Stimulated activated CD8-positive, alpha-beta memory T cell treated with anti-CD3 and anti-CD28 coated beads, Interleukin-7, amount 100 ng/mL, for 1 hour (primary cell): ENCODE measurements at places on chromosomes 12 and 14.

GRCh38 chr14:75107186-75107585, 19.7 kb downstream of the NEK9 start:
- DNase-seq = no peak

DNA sequence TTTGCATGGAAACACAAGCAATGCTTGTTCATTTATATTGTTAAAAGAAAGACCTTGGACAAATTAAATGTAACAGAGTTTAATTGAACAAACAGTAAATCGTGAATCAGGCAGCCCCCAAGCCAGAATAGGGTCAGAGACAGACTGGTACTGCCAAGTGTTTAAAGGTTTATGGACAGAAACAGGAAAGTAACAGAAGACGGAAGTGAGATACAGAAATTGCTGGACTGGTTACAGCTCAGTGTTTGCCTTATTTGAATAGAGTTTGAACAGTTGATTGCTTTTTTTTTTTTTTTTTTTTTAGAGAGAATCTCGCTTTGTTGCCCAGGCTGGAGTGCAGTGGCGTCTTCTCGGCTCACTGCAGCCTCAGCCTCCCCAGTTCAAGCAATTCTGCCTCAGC, 50.3 kb downstream of the DAO start:
- no peak for DNase-seq

DNA sequence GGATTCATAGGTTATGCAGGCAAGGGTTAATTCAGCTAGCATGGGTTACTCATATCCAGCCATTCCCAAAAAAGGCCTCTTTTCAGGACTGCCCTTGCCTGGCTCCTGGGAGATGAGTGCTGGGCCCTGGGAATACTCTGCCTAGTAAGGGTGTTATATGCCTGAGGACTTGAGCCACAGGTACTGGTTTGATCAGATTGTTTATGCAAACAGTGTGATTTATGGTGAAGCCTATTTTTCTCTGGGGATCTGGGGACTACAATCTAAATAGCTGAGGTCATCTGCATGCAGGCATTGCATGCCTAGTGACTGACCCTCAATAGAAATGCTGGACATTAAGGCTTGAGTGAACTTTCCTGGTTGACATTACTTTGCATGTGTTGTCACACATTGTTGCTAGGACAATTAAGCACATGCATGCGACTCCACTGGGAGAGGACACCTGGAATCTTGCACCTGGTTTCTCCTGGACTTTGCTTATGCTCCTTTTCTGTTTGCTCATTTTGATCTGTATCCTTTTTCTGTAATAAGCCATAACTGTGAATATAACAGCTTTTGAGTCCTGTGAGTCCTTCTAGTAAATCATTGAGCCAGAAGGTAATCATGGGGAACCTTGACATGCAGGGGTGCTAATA, 73.0 kb downstream of the RAD51B start:
- DNase-seq = no peak

DNA sequence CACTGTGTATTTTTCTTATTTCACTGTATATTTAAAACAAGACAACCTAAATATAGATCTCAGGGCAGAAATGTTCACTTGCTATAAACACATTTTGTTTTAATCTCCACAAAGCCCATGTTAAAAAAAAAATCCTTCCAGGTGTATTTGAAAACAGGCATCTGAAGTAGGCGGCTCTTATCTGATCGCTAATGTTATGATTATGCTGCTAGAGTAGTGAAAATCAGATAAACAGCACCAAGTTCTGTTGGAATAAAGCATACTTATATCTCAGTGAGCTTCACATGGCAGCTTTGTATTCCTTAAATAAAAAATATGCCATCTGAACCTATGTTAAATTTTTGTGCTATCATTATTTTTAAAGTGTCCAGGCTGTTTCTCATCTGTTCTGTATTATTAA, 47.6 kb upstream of the PZP start:
- no peak for DNase-seq

- no peak for DNase-seq
Measured at GRCh38 chr12:98275131-98275475, 240.3 kb upstream of the TMPO start.

DNA sequence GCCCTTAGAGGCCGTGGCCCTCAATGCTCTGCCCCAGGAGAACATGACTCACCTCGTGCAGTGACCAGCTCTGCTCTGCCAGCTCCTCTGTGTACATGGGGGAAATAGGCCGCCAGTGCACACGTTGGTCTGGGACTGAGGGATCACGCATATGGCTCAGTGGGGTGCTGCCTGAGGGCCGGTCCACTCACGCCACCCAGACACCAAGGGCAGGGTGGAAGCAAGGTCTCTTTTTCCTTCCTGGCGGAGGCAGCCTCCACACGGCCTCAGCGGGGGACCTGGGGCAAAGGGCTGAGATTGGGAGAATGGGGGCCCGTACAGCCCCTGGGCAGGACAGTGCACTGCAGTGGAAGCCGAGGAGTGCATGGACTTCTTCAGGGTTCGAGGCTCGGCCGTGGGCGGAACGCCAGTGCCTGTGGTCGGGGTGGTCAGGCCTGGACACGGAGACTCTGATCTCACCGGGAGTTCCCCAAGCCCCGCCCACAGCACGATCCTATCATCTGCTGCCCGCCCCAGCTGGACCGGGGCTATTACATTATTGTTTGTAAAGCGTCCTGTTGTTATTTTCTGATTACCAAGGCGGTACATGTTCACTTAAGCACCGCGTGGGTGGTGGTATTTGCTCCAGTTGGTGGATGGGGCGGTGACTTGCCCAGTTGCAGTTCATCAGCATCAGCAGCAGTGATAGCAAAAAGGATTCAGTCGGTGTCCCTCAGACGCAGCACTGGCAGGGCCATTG, 38.8 kb upstream of the TDRD9 start:
- DNase-seq = no peak
